Activated effector memory CD4-positive, alpha-beta T cell treated with Interleukin-2 at 50 U/mL for 16 hours (primary cell): ENCODE measurements at places on chromosomes 6 and 20.

GRCh38 chr6:6926856-6927255 is 180.9 kb upstream of the RREB1 start:
- DNase-seq, result no peak

DNA sequence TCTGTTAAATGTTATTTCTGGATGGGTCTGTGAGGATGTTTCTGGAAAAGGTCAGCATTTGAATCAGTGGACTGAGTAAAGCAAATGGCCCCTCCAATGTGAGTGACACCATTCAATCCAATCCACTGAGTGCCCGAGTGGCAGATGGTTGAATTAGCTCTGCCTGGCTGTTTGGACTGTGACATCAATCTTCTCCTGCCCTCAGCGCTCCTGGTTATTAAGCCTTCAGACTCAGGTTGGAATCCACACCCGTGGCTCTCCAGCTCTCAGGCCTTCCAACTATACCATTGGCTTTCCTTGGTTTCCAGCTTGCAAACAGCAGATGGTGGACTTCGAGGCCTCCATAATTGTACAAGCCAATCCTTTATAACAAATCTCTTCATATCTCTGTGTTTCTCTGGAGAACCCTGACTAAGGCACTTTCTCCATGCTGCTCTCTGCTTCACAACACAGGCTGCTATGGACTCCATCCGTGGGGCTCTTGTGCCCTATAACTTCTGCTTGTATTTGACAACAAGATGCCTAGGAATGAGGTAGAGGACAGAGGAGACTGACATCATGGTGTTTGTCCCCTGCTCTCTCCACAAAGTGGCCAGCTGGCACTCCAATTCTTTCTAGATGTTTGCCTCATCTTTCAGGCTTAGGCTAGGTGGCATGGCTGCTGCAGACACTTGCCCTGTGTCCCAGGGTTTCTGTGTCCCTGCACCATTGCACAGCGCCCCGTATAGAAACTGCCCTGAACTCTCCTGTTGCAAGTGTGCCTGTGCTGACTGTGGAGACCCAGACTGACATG is 4.8 kb upstream of the CSTL1 start:
- DNase-seq, result no peak

- no peak for DNase-seq
Measured at GRCh38 chr6:41492261-41492891, 53.8 kb upstream of the FOXP4 start.

GRCh38 chr6:106253172-106253571 is 72.4 kb downstream of the ATG5 start:
- no peak for DNase-seq

DNA sequence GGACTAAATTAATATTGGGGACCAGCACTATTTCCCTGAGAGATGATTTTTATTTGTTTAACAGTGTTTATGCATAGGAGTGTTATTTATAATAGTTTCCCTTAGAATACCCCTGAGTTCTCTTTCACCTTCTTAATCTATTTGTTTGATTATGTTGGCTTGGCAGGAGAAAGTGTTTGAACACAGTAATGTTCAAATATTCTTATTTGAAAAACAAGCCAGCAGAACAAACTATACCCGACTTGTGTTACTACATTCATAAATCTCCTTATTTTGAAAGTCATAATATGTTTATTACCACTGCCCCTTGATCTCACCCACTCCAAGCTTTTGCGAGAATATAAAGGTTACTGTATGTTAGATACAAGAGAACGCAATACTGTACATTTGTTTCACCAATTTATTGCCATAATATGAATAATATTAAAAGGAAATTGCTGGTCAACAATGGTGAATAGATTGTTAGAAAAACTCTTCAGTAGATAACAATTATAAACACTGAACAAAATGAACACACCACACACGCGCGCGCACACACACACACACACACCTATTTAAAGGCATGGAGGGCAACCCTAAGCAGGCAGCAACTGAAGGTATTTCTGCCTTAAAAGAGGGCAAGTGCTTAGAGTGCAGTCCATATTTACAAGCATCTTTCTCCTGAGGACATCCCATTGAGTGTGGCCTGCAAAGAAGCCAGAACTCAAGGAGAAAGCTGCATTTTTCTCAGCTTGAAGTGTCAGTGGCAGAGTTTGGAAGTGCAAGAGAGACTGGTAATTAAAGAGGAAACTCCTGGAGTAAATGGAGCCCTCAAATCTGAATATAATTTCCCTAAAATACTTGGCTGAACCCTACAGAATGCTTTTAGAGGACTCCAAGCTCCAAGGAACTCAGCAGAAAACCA is 279.4 kb upstream of the MAN1A1 start:
- DNase-seq, result no peak

GRCh38 chr6:44742828-44743372 is 355.4 kb downstream of the CDC5L start:
- no peak for DNase-seq

DNA sequence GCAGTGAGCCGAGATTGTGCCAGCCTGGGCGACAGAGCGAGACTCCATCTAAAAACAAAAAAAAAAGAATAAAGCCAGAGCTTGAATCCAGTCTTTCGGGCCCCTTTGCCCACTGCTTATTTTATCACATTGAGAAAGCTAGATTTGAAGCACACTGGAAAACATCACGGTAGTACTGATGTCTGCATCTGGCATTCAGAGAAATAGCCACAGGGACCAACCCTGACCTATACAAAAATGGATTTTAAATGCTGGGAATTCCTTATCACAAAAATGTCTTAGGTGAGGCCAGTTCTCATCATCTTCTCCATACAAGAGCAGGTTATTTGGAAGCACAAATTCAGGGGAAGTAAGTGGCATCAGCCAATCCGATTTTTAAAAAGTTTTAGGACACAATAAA is 49.5 kb downstream of the SLC35D3 start:
- DNase-seq, result no peak

DNA sequence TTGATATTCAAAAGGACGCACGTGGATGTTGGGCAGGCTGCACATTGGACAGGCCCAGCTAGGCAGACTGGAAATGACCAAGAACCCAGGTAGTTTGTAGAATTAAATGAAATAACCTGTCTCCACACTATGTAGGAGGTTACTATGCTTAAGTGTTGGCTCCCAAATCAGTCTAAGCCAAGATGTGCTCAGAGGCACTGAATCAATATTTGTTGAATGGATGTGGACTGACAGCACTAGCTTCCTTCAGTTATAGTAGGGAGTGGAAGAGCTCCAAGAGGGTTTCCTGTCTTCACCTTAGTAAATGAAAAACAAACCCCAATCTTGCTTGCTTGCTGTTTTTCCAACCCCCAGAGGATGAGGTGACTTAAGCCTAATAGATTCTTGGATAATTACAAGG is 180.5 kb downstream of the JARID2 start:
- no peak for DNase-seq

- DNase-seq, result no peak
Measured at GRCh38 chr20:62804021-62804626, 511 bp upstream of the OGFR start.

- no peak for DNase-seq
Measured at GRCh38 chr6:108368431-108369030, 73.7 kb downstream of the AFG1L start.

- DNase-seq, result no peak
Measured at GRCh38 chr20:63690003-63690897, 6.2 kb upstream of the TNFRSF6B start.

- no peak for DNase-seq
Measured at GRCh38 chr6:87421576-87421975, 13.8 kb downstream of the CFAP206 start.

DNA sequence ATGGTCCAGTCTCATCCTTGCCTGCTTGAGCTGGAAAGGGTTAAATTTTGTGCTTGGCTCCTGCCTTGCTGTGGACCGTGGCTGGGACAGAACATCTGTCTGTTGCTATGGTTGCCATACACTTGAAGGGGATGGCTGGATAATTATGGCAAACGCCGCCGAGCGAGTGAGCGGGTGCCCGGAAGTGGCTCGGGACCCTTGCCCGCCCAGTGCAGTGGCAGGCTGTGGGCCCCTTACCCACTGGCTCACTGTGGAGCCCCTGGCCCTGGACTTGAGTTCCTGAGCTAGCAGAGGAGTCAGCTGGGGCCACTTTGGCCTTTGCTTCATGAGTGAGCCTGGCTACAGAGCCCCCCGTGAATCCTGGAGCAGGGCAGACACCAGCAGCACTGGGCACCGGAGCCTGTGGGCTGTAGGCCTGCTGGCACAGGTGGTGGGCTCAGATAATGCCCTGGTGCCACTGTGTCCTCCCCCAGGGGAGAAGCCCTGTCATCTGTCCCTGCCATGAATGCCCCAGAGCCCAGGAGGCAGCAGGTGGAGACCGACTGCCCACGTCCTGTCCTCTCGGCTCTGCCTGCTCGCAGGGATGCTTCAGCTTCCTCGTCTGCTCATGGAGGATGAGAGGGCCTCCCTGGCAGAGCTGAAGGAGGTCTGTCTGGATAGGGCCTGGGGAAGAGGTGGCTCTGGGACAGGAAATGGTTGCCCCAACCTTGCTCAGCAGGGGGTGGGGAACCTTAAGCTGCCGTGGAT is 25.5 kb upstream of the NOL4L start:
- no peak for DNase-seq

DNA sequence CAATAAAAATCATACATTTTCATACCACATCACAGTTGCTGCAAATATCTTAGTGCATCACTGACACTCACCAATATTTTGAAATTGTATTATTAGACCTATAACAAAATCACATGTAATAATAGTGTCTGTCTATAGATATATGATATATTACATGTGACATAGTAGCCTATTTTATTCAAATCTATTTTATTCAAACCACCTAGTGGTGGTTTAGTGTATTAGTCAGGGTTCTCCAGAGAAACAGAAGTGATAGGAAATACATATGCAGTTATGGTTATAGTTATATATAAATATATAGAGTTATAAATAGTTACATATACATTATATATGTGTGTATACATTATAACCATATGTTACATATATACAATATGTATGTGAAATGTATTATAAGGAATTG is 366.5 kb upstream of the ARID1B start:
- DNase-seq, result no peak

DNA sequence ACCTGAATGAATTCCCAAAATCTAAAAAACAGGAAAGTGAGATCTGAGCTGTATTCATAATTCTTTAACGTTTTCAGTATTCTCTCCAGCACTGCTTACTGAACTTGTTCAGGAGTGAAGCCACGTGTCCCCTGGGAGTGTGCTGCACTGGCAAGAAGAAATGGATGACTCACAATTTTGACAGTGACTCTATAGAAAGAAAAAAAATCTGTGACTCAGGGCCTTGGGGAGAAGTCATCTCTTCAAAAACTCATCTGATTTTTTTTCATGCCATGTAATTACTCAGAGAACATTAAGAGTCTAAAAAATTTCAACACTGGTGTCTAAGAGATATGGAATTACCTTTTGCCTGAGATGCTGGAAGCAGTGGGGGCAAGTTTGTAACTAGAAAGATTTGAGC is 39.7 kb downstream of the ANKEF1 start:
- DNase-seq, result no peak

GRCh38 chr20:36431604-36432003 is 109.7 kb upstream of the MYL9 start:
- DNase-seq, result no peak

DNA sequence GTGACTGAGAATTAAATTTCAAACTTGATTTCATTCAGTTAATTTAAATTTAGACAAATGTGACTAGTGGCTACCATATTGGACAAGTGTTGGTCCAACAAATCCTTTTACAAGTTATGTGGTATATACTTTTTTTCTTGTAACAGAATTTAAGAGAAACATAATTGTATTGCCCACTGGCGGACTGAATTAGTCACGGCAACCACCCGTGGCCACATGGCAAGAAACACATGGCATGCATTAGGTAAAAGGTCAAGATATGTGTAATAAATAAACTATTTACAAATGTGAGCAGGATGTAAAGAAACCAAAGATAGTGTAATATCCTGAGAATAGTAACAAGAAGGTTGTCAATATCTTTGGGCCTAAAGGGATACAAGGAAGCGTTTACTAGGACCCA is 91.2 kb downstream of the LCA5 start:
- no peak for DNase-seq

DNA sequence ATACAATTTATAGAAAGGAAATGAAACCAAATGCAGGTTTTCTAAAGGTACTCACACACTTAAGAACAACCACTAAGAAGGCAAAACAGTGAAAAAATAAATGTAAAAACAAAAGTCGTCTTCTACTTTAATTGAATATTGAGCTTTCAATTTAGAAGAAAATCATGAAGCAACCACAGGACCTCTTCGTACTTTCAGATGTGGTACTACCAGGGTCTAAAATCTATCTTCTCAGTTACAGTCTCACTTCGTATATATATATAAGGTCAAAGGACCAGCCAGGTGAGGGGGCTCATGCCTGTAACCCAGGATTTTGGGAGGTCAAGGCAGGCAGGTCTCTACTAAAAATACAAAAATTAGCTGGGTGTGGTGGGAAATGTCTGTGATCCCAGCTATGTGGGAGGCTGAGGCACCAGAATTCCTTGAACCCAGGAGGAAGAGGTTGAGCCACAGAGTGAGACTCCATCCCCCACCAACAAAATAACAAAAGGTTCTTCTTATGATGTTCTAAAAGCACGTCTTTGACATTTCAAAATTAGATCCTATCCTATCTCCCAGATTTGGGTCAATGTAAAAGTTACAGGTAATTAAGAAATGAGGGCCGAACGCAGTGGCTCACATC is 12.5 kb downstream of the ROMO1 start:
- DNase-seq, result no peak

- DNase-seq, result no peak
Measured at GRCh38 chr6:16524380-16524707, 236.9 kb downstream of the ATXN1 start.

DNA sequence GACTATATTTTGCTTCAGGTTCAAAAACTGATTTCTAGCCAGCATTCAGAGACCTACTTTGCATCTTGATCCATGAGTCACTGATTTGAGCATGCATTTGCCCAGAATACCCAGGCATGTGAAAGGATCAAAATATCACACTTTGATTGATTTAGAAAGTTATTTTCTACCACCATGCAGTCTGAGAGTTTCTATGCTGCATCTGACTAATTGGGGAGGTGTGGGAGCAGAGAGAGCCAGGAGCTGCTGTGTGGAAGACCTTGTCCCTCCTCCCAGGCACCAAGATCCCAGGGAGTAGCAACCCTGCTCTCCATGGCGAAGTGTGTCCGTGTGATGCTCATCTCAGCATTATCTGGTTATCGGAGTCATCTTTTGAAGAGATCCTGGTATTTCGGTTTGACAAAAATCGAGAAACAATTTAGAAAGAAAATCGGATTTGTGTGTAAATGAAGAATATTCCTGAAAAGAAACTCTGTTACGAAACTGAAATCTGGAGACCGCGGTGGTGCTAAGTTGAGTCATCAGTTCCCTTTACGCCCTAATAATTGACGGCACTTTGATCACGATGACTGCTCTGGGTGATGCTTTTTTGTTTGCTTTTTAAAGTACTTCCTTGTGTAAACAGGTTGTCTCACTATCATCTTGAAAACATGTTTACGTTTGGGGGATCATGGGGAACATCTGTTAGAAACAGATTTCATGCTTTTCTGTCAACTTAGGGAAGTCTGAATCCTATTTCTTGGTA is 193.4 kb downstream of the BACH2 start:
- DNase-seq, result no peak

- DNase-seq, result no peak
Measured at GRCh38 chr20:44837946-44838345, 27.6 kb upstream of the RIMS4 start.

GRCh38 chr6:44542401-44543116 is 155.1 kb downstream of the CDC5L start:
- no peak for DNase-seq
